NCI-H1105 treated with DMSO at 0.1 percent for 48 hours (cell line): ENCODE measurements at places on chromosomes 1 and 21.

- DNase-seq: no peak
These were observed 119.3 kb downstream of the SIK1 start for GRCh38 chr21:43307677-43308070.

DNA sequence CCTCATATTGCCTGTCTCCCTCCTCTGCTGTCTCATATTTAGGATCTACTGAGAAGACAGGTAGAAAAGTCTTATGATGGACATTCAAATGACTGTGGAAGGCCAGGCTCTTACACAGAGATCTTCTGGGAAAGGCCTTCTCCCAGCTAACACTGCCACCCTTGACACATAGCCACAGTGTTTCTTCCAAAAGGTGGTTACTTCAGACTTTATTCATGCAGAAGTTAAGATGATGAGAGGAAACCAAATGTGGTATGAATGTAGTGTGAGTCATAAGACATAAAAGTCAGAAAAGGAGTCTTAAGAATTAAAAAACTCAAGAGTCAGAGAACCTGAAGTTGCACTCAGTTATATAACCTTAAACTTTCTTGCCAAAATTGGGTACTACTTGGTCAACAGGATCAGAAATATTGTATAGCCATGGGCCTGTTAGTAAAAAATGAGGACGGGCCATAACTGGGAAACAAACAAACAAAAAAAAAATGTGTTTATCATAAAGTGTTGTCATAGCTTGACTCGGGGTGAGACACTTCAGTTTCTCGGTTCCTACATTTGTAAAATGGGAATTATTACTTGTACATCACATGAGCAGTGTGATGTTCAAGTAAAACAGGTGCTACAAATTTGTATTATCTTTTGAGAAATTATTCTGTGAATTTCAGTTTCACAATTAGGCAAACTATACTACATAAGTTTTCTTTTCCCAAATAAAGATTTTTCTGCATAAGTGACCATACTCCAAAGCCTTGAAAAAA is 1.2 kb upstream of the DENND1B start:
- no peak for DNase-seq

DNA sequence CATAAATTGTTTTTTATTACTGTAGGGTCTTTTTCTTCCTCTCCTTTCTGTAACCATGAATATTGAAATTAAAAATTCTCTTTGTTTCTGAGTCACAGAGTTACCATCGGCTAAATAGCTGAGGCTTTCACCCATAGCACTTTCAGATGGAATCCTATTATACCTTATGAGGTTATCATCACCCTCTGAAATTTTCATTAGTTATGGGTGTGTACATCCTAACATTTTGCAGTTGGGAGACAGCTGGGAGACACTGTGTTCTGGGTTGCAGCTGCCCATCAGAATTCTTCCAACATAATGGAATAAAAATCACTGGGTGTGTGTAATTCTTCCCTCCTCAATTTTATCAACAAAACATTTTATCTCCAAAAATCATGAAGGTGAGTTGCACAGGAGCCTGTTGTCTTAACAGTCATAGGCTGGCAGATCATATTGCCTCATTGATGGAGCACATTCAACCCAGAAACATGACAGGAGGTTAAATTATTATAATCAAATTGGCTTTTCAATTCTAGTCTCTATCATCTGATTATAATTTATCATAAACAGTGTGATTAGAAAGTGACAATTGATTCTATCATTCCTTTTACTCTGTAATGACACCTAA is 17.4 kb downstream of the CYYR1 start:
- DNase-seq: no peak

DNA sequence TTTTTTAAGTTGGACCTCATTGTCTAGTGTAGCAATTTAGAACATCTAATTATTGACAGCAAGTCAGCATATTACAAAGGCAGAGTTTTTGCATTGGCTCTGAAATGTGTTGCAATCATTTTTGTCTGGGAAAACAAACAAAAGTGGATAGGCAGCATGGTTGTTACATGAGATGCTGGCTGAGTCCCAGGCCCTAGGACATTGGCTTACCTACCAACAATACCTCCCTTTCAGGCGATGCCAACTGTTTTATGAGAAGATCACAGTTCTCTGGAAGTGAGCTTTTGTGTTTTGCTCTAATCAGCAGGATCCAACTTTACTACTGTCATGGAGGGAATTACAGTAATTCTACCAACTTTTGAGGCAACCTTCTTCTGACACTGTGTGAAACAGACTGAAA is 71.5 kb upstream of the CXADR start:
- DNase-seq: peak; percentile 68

DNA sequence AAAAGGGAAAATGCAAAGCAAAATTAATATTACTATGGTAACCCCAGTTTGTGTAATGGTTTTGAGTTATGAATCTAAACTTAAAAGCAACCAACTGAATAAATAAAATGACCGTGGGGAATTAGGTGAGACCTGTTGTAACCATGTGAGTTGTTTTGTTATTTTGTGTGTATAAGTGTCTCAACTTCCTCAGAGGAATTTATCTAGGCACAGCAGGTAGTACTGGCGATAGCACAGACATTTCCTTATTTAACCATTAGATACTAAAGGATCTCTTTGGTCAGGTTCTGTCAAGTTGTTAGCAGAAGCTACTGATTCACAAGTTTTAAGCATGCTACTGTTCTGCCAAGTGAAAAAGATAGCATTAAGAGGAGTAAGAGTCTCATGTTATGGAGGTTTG is 39.3 kb upstream of the LRRC7 start:
- DNase-seq: no peak

GRCh38 chr1:101364370-101365120 is 127.7 kb downstream of the S1PR1 start:
- DNase-seq: no peak
